Urinary bladder (tissue), 4 donors: ENCODE measurements at places on chromosomes 13 and 19. TPM values are rescaled to one million over a fixed set of nuclear protein-coding genes. Genes with fewer than 3 reads are reported as not detected.

NDUFA7 gene
- 11.6 TPM for total RNA-seq

ITM2B gene
- total RNA-seq, result 509 TPM

ELSPBP1 gene
- not detected for total RNA-seq

ATP8B3 gene
- 1.4 TPM for total RNA-seq
